Left forelimb (tissue), 1 donor: ENCODE measurements at places on chromosomes 12 and 14.

DNA sequence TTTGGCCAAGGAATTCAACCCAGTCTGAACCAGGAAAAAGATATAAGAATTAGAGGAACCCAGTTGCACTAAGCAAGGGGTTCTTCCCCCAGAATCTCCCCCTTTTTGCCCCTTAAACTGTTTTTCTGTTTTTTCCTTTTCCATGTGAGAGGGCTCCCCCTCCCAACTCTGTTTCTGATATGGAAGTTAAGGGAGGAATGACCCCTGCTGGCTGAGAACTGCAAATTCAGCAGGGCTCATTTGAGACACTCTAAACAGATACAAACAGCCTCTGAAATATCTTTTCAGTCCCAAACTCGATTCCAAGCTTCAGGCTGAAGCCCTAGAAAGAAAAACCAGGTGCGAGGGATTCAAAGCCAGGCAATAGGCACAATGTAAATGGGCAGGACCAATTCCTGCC, 132.7 kb downstream of the SLC41A2 start:
- no peak for DNase-seq

GRCh38 chr12:80262346-80262745, 163.0 kb downstream of the OTOGL start:
- no peak for DNase-seq

DNA sequence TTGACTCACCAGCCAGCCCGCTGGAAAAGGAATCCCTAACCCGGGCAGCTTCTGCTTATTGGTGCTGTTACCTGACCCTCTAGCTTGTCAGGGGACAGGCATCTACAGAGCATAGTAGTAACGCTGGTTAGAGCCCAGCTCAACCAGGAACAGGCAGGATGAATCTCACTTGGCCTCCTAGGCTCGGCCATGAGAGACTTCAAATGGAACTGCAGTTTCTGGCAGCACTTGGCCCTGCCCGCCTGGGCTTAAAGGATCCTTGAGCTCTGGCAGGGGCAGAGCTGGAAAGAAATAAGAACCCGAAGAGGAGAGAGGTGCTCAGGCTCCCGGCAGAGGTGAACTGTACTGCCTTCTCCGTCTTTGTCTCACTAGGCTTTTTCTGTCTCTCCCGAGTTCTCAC, 2.3 kb upstream of the LHX5 start:
- no peak for DNase-seq

DNA sequence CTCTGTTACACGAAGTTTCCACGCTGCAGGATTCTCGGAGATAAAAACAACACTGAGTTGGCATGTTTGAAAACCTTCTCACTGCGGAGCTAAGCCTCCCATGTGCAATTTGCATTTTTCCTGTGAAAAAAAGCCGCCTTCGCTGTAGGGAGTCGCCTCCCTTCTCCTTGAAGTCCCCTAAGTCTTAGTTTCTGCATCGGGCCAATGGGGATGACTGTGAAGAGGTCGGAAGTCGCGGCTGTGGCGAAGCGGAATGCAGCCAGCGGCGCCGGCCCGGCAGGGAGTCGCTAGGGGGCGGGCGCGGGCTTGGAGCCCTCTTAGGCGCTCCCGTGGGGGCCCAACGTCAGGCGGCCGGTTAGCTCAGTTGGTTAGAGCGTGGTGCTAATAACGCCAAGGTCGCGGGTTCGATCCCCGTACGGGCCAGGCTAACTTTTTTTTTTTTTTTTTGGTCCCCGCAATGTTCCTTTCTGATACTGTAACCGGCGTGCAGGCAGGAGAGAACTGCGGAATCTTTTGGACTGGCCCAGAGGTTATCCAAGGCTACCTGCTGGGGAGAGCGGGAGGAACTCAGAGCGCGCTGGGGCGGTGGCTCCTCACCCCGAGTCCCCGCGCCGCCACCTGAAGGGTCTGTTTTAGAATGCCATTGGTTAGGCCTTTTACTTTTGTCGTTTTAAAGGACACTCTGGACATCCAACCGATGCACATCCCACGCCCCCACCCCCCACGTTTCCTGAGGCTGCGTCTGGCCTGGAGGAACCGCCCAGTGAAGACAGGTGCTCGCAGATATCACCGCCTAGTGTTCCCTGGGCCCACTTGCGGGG, 2.6 kb upstream of the ZNF839 start:
- peak; percentile 100 for DNase-seq

DNA sequence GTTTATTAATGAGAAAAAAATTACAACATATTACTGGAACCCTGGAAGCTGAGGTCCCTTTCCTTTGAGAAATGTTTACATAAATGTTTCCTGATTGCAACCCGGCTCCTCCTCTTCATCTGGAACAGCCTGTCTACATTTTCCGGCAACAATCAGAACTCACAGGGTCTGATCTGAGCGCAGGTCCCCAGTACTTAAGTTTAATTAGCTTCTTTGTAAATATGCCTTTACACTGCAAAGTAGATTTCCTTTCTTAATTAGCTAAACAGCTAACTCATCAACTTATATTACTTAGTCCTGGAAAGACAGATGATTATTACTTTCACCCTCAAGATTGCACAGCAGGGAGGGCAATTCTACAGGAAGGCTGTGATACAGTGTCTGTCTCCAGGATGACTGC, 213.0 kb downstream of the MON2 start:
- DNase-seq: no peak

GRCh38 chr12:12716151-12716792, 896 bp upstream of the CDKN1B start:
- no peak for DNase-seq

DNA sequence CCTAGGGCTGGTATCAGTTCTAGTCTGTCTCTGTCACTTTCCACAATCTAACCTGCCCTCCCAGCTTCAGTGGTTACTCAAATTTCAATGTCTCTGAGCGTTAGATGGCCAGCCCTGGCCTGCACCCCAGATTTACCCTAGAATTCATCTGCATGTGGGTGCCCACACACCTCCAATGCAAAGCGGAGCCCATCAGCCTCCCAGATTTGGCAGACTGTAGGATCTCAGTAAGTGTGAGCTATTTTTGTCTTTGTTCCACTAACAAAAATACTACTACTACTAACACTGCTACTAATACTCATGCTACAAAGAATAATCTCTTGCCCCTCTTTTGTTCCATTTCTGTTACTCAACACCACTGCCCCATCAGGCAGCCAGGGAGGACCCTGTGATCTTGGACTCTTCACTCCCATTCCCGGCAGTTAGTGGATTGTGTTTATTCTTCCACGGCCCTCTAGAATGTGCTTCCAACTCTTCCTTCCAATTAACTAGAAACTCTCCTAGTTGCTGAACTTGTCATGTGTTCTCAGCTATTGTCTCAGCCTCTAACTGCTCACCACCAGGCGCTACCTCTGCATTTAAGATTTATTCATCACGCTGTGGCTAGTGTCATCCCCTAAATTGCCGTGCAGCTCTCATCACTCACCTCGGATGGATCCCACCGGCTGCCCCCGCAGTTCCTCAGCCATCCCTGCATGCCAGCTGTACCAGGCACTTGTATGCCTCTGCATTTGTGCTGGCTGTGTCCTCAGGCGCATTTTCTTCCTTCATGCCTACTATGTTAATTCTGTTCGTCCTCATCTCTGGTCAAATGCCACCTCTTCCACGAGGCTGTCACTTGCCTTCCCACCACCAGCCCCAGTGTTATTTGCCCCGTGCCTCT, 150.6 kb upstream of the HIF1A start:
- DNase-seq: no peak

DNA sequence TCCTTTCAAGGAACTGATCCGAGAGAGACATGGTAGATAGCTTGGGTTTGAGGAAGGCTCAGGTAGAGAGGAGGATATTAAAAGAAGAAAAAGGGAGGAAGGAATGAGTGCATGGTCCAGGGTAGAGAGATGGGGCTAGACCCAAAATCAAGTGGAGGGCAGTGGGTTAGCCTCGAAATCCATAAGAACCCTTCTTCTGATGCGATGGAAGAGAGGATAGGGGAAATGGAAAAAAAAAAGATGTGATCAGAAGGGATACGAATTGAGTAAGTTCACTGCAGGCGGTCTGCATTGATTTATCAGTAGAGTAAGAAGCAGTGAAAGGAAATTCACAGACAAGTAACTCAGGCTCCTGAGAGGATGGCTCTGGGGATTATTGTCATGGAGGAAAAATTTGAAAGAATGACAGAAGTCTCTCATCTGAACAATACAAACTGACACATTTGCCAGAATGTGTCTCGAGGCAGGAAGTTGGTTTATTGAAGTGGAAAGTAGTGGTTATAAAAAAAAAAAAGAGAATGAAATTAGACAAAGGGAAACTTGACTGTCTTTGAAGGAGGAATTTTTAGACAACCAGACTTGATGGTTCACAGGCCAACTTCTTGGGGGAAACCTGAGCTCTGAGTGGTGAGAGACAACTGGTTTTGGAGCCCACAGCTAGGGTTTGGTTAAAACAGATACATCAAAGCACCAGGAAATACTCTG, 10.2 kb downstream of the PPFIBP1 start:
- DNase-seq: no peak

GRCh38 chr12:115118177-115118724, 434.3 kb upstream of the TBX3 start:
- DNase-seq: no peak

DNA sequence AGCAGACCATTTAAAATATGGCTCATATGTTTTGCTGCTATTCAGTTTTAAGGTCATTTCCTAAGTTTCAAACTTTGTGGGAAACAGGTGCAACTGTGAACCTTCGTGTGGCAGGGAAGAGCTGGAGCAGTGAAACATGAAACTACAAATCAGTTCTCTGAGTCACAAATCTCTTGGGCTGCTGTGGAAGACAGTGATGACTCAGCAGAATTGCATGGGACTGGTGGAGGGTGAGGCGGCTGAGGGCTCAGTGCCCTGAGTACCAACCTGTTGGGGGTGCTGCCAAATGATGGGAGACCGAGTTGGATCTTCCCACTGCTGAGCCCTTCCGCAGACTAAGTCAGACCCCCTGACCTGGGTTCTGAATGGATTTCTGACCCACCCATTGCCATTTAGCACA, 8.4 kb upstream of the CALM1 start:
- DNase-seq: no peak

- DNase-seq: no peak
These were observed 4.6 kb downstream of the AP1G2 start for GRCh38 chr14:23562822-23563472.

DNA sequence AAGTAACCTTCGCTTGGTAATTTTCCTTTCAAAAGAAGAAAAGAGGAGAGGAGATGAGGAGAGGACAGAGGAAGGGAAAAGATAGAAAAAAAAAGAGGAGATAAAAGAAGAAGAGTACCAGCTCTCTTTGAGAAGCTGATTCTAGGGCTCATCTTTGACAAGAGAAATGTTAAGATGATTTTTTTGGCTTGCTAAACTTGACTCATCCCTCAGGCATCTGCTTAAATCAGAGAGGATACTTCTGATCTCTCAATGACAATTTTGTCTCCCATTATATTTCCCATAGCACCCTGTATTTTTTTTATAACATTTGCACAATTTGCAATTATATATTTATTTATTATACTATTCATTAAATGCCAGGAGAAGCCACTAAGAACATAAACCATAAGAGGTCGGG, 17.1 kb downstream of the SYT1 start:
- no peak for DNase-seq

GRCh38 chr12:113173081-113173698, 12.1 kb downstream of the DDX54 start:
- DNase-seq: no peak

DNA sequence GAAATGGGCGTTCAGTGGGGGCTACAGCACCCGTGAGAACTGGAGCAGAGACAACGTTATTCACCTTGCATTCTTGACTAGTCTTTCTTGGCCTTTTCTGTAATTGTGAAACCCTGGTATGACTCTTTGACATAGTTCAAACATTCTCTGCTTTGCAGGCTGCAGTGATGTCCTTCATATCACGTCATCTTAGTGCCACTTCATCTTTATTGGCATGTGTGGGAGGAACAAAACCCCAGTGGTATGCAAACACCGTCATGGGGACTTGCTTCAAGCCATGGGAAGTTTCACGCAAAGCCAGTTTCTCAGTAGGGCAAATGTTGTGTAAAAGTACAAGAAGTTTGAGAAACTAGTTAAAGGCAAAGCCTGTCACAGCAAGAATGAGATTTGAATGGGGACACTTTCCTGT, 20.2 kb upstream of the DUSP16 start:
- DNase-seq: no peak
